ENCODE measurements at places on chromosomes 16 and 17.

DNA sequence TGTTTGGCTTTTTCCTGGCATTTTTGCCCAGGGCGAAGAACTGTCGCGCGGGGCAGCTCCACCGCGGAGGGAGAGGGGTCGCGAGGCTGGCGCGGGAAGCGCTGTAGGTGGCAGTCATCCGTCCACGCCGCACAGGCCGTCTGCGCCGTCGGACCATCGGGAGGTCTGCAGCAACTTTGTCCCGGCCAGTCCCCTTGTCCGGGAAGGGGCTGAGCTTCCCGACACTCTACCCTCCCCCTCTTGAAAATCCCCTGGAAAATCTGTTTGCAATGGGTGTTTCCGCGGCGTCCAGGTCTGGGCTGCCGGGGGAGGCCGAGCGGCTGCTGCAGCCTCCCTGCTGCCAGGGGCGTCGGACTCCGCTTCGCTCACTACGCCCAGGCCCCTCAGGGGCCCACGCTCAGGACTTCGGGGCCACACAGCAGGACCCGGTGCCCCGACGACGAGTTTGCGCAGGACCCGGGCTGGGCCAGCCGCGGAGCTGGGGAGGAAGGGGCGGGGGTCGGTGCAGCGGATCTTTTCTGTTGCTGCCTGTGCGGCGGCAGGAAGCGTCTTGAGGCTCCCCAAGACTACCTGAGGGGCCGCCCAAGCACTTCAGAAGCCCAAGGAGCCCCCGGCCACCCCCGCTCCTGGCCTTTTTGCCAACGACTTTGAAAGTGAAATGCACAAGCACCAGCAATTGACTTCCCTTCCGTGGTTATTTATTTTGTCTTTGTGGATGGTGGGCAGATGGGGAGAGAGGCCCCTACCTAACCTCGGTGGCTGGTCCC is 2.3 kb upstream of the CBX4 start:
- DNase-seq: no peak

- no peak for DNase-seq
Observed at GRCh38 chr17:57580055-57580739, 164.9 kb downstream of the CCDC182 start.

- no peak for DNase-seq
Observed at GRCh38 chr16:67174706-67175231, 4.4 kb downstream of the NOL3 start.

- no peak for DNase-seq
Observed at GRCh38 chr17:59417452-59417851, 86.0 kb downstream of the YPEL2 start.

DNA sequence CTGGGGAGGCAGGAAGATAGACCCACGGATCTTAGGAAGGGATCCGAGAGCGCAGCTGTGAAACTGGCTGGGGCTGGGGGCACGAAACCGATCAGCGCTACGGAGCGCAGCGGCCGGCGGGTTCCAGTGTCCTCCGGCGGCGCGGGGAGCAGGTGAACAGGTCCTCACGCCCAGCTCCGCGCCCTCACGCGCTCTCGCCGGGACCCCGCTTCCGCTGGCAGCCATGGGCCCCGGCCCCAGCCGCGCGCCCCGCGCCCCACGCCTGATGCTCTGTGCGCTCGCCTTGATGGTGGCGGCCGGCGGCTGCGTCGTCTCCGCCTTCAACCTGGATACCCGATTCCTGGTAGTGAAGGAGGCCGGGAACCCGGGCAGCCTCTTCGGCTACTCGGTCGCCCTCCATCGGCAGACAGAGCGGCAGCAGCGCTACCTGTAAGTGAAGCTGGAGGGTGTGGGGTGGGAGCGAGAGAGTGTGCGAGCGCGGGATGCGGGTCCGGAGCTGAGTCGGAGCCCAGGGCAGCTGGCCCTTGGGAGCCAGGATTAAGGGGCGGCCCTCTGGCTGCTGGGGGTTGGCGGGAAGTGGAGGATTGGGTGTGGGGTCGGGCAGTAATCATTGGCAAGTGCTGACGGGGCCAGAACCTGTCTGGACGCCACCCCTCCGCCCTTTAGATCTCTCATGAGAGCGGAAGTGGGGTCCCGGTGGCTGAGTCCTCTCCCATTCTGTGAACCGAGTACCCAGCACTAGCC is 479 bp downstream of the ITGA3 start:
- no peak for DNase-seq

DNA sequence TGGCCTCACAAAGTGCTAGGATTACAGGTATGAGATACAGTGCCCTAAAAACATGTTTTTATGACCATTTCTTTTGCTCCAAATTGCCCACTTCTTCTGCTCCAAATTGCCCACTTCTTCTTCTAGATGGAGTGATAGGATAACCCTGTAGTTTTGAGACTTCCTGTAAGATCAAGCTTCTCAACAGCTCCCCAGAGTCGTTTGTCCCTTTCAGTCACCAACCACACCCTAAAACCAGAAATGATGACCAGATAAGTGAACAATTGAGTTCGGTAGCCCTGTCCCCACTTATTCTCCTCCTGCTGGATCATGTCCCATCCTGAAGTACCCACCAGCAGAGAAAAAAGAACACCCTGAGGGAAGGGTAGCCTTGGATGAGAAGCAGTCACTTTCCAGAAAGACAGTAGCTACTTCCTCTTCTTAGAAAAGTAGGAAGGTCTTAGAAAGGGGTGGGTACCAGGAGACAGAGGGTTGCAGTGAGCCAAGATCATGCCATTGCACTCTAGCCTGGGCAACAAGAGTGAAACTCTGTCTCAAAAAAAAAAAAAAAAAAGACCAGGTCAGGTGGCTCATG is 2.5 kb downstream of the ODAD4 start:
- no peak for DNase-seq

- DNase-seq: no peak
Observed at GRCh38 chr17:37743612-37743874, 1.3 kb downstream of the HNF1B start.
